MCF 10A (cell line): ENCODE measurements at places on chromosomes 2 and 18.
A peak's percentile ranks its signal among the peaks of the same experiment; 100 is the strongest.

- no peaks in the 10 kb centered on the region for H3K4me1 ChIP-seq
- H3K27me3 ChIP-seq = no peaks in the 10 kb centered on the region
- H3K4me3 ChIP-seq = no peak overlapping the region
- no peak for DNase-seq
Observed at GRCh38 chr2:188130317-188130716, 161.4 kb upstream of the GULP1 start.

- DNase-seq = no peak
- no peaks in the 10 kb centered on the region for H3K36me3 ChIP-seq
- peaks cover 14% of the 10 kb centered on the region for H3K4me1 ChIP-seq
- H3K4me3 ChIP-seq = no peak overlapping the region
Observed at GRCh38 chr2:26326514-26326913, 19.4 kb upstream of the SELENOI start.

- DNase-seq = no peak
- no peaks in the 10 kb centered on the region for H3K27me3 ChIP-seq
- H3K27ac ChIP-seq = no peak overlapping the region
- no peaks in the 10 kb centered on the region for H3K4me1 ChIP-seq
- H3K36me3 ChIP-seq = no peaks in the 10 kb centered on the region
Observed at GRCh38 chr2:134226601-134227000, 27.3 kb upstream of the MGAT5 start.

GRCh38 chr2:129791712-129792111, 187.8 kb upstream of the RAB6C start:
- H3K27me3 ChIP-seq = no peaks in the 10 kb centered on the region
- H3K36me3 ChIP-seq = no peaks in the 10 kb centered on the region
- no peak for DNase-seq

- no peak for DNase-seq
- no peaks in the 10 kb centered on the region for H3K27me3 ChIP-seq
- H3K27ac ChIP-seq = peak overlapping the region; percentile 64
- H3K36me3 ChIP-seq = no peaks in the 10 kb centered on the region
- peaks cover 6% of the 10 kb centered on the region for H3K4me1 ChIP-seq
Observed at GRCh38 chr2:189260361-189260814, 80.8 kb upstream of the COL5A2 start.

DNA sequence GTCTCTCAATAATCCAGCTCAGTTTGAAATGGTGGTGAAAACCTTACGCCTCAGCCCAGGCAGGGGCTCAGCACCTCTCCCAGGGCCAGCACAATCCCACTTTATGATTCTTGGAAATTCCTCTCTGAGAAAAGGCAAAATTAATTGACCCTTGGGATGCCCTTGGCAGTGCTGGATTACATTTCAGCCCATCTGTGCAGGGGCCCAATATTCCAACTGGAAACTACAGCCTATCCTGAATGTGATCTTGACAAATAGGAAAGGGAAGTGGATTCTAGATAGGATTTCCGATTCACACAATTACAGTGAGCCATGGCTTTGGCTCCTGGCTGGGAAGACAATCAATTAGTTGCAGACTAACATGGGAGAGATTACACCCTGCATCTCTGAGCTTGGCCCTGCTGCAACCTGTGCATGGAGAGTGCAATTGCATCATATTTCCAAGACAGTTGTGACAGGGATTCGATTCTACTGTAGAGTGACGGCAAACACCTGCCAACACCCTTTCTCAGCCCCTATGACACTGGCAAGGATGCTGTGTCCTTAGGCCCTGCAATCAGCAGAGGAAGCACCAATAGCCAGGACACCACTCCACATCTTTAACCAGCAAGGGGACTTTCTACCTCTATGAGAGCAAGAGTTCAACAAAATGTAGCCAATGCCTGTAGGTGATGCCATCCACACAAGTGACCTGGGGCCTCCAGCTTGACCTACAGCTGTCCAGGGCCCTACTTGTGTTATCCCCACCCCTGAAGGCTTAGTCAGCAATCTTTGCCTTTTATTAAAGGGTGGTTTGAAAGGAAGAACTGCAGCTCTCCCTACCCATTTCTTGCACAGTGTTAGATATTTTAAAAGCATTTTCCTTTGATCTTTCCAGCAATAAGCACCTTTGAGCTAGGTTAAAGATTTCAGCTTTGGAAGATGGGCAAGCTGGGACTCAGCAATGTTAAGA, 187.2 kb upstream of the HS6ST1 start:
- no peak for DNase-seq
- H3K27ac ChIP-seq = no peak overlapping the region
- no peaks in the 10 kb centered on the region for H3K4me1 ChIP-seq
- H3K4me3 ChIP-seq = no peak overlapping the region
- H3K27me3 ChIP-seq = no peaks in the 10 kb centered on the region
- no peaks in the 10 kb centered on the region for H3K36me3 ChIP-seq

DNA sequence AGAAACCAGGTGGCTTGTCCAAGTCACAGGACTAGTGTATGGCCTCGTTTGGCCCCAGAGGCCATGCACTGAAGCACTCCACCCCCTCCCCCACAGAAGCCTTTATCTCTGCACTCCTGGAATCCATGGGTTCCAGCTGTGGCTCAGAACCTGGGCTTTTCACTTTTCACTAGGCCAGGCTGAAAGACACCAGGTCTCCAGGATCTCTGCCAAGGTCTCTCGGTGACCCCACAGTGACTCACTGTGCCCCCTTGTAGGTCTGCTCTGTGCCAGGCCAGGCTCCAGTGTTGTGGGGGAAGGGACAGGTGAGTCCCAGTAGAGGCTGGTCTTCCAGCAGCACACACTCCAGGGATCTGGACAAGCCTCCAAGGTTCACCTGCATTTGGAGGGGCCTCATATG, 31.0 kb upstream of the GLI2 start:
- no peak overlapping the region for H3K27ac ChIP-seq
- H3K4me3 ChIP-seq = no peak overlapping the region
- H3K36me3 ChIP-seq = no peaks in the 10 kb centered on the region
- DNase-seq = peak; percentile 25
- H3K27me3 ChIP-seq = no peaks in the 10 kb centered on the region

DNA sequence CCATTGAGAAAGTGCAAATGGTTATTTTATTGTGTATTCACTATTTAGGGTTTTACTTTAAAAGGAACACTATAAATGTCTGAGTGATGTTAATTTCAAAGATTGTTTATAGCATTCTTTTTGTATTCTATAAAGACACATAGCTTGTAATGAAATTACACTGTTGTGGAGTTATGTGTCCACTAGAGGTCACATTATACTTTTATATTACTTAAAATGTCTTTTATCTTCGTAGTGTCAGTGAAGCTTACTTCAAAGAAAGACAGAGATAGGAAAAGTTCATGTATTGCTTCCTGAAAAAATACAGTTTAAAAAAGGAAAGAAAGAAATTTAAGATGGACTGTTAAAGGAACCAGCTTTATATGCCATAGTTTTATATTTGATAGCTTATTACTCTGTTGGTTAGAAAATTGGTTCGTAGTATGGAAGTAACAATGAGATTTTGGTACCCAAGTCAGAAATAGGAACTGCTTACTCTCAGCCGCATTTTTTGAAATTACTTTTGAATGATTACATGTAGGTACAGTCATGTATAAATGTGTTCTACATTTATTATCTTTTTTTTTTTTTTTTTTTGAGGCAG, 20.5 kb downstream of the APLF start:
- peaks cover 6% of the 10 kb centered on the region for H3K4me1 ChIP-seq
- peak overlapping the region; percentile 28 for H3K4me3 ChIP-seq
- H3K36me3 ChIP-seq = no peaks in the 10 kb centered on the region
- DNase-seq = peak; percentile 43
- H3K27me3 ChIP-seq = no peaks in the 10 kb centered on the region

DNA sequence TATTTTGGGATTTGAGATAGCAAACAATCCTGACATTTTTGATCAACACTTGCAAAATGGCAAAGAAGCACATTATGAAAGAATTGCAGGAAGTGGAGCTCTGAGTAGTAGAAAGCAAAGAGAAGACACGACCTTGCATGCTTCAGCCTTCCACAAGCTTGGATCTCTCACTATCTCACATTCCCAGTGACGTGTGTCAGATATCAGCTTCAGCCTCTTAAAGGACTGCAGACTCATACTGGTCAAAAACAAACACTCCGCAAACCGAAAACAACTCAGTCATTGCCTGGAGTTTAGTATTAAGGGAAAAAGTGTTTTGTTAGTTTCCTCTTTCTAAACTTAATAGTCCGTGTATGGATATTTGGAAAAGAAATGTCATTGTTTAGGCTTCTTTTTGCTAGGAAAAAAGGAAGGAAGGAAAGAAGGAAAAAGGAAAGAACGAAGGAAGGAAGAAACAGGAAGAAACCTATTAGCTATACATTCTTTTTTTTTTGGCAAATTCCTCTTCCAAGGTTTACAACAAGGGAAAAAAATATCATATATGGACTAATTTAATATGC, 32.6 kb upstream of the SLC40A1 start:
- H3K4me3 ChIP-seq = no peak overlapping the region
- DNase-seq = no peak
- H3K27me3 ChIP-seq = no peaks in the 10 kb centered on the region
- H3K4me1 ChIP-seq = no peaks in the 10 kb centered on the region

DNA sequence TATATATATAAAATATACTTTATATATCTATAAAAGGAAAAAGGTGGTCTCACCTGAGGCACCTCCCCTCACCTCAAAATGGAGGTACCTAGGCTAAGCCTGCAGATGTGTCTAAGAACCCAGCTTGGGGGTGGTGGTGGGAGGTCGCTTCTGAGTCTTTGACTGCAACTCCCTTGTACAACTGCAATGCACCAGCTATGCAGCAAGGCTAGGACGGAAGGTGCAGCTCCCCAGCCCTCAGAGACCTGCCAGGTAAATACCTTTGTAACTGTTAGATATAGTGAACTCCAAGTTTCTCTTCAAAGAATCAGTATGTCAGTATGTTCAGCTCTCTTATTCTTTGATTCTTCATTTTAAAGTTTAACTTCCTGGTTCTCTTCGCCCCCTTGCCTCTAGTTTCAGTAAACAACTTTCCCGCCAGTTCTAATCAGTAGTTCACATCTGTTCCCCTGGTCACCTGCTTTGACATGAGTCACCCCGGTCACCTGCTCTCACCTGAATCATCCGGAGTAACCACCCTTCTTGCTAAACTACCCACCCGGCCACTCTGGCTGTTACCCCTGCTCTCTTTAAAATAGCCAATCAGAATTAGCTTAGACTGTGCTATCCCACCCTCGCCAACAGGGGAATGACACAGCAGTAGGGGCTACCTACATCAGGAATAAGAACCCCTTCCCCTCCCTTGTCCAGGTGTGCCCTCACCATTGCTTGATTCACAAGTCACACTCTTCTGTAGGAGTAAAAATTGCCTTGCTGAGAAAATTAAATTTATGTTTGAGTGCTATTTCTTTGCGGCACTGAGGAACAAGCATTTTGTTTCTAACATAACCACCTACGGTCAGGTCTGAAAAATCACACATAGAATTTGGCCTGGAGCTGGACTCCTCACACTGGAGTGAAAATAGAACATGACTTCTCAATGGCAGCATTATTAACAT, 24.7 kb upstream of the IMPA2 start:
- H3K27ac ChIP-seq = no peak overlapping the region
- peaks cover 23% of the 10 kb centered on the region for H3K4me1 ChIP-seq
- peaks cover 26% of the 10 kb centered on the region for H3K36me3 ChIP-seq
- no peak overlapping the region for H3K4me3 ChIP-seq
- no peak for DNase-seq

GRCh38 chr2:27501042-27501441, 4.4 kb downstream of the GCKR start:
- no peak overlapping the region for H3K4me3 ChIP-seq
- H3K36me3 ChIP-seq = no peaks in the 10 kb centered on the region
- H3K4me1 ChIP-seq = peaks cover 16% of the 10 kb centered on the region
- H3K27ac ChIP-seq = no peak overlapping the region

DNA sequence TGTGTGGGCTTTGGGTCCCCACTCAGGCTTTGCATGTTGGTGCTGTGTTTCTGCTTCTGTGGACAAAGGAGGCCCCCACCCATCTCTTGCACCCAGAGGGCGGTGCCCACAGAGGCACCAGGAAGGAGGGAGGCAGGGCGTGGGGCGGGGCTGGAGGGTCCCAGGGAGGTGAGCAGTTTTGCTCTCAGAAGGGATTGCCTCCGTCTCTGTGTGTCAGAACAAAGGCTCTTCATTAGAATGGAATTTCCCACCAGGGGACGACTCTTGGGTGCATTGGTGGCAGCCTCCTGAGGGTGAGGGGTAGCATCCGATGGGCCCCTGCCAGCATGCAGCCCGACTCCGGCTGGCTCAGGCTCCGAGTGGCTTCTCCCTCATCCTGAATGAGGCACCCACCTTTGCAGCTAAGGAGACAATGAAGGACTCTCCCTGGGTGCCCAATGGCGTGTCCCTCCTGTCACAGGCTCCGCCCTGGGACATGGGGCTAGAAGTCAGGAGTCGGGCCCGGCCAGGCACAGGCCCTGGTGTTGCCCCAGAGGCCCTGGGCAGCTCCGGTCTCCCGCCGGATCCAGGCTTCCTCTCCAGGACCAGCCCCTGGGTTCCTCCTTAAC, 7.0 kb upstream of the ERFE start:
- DNase-seq = no peak
- H3K4me1 ChIP-seq = no peaks in the 10 kb centered on the region
- H3K27ac ChIP-seq = no peak overlapping the region

DNA sequence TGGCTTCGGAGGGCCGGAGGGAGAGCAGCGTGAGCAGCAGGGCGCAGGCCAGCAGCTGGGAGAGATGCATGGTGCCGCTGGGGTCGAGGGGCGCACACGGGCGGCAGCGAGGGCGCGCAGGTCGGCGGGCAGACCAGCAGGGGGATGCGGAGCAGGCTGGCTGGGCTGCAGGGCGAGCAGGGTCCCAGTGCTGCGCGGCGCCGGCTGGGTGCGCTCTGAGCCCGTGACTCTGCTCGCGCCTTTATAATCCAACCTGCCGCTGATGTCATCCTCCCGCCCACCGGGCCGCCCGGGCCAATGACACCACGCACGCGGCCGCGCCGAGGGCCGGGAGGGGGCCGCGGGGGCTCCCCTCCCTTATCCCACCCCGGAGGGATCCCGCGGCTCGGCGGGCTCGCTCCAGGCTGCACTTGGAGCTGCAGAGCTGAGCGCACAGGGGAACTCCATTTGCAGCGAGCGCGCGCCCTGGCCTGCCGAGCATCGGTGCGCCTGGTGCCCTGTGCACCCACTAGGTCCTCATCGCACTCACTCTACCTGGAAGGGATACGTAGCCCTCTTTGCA, at the start of gene NPPC:
Gene NPPC (minus strand): TSS at position 217 of the 562 bp plus-strand sequence. CDS start 147 bp downstream, at position 70.
- H3K4me3 ChIP-seq = peak within 1 kb of the TSS; percentile 60
- H3K36me3 ChIP-seq = no peaks in the 10 kb centered on the region
- H3K27ac ChIP-seq = no peak within 1 kb of the TSS

GRCh38 chr18:74152857-74153256, 4.5 kb downstream of the TIMM21 start:
- H3K4me3 ChIP-seq = no peak overlapping the region
- no peak for DNase-seq
- H3K4me1 ChIP-seq = peaks cover 17% of the 10 kb centered on the region
- peaks cover 47% of the 10 kb centered on the region for H3K36me3 ChIP-seq
- no peak overlapping the region for H3K27ac ChIP-seq

- no peaks in the 10 kb centered on the region for H3K27me3 ChIP-seq
- peaks cover 10% of the 10 kb centered on the region for H3K4me1 ChIP-seq
- DNase-seq = no peak
- H3K36me3 ChIP-seq = no peaks in the 10 kb centered on the region
- no peak overlapping the region for H3K27ac ChIP-seq
Observed at GRCh38 chr2:85999061-85999831, 106.4 kb downstream of the POLR1A start.

- no peak overlapping the region for H3K4me3 ChIP-seq
- no peak for DNase-seq
- no peak overlapping the region for H3K27ac ChIP-seq
- no peaks in the 10 kb centered on the region for H3K36me3 ChIP-seq
Observed at GRCh38 chr2:124698979-124699565, 674.0 kb downstream of the CNTNAP5 start.

- H3K27me3 ChIP-seq = no peaks in the 10 kb centered on the region
- peaks cover 5% of the 10 kb centered on the region for H3K4me1 ChIP-seq
- no peak overlapping the region for H3K27ac ChIP-seq
Observed at GRCh38 chr18:50862401-50862800, 16.5 kb upstream of the ME2 start.
